ENCODE measurements at places on chromosomes 7 and 10.

- DNase-seq: no peak
Observed at GRCh38 chr7:152074673-152075072, 49.2 kb downstream of the GALNT11 start.

GRCh38 chr7:137940656-137941518 is 61.0 kb downstream of the CREB3L2 start:
- DNase-seq: no peak

DNA sequence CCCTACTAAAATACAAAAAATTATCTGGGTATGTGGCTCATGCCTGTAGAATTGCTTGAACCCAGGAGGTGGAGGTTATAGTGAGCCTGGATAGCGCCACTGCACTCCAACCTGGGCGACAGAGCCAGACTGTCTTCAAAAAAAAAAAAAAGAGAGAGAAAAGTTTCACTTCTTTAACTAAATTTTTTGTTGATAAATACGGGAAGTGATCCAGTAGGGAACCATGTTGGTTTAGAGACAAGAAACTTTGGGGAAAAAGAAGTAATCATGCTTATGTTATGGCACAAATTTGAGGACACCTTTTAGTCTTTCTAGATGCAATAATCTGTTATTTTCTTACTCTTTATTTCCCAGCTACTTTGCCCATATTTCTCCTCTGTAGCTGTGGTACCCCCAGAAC is 309.7 kb downstream of the TYW1 start:
- no peak for DNase-seq

GRCh38 chr7:33958104-33958503 is 52.8 kb downstream of the BMPER start:
- no peak for DNase-seq

- DNase-seq: no peak
Observed at GRCh38 chr10:33559105-33559504, 224.6 kb upstream of the NRP1 start.

DNA sequence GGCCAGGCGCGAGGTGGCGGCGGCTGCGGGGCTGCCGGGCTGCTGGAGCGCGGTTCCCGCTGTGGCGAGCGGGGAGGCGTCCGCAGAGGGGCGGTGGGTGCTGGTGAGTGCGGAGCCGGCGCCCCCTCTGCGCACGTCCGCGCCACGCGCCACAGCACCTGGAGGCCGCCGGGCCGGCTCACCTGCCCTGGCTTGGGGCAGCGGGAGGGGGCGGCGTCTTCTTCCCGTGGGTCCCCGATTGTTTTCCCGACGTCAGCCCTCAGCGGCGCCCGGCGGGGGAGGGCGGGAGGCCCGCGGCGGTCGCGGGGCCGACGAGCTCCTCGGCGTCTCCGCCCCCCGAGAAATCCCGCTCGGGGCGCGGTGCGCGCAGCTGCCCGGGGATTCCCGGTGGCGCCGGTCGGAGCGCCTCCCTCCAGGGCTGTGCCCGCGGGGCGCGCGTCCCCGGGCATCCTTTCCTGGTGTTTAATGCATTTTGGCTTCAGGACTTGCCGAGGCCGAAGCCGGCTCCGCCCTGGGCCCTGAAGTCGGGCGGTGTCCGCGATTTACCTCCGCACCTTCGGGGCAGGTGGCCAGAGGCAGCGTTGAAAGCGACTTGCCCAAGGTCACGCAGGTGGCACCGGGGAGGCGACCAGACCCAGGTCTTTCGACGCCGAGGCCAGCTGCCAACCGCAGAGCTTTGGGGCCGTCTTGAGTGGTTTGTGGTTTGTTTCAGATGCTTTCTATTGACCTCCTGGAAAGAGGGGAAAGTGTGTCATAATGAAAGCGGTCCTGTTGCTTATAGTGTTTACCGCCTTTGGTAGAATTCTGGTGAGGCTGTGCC is 561 bp downstream of the PLEKHA1 start:
- peak; percentile 77 for DNase-seq

GRCh38 chr7:147742301-147742700 is 848.3 kb upstream of the C7orf33 start:
- DNase-seq: no peak

GRCh38 chr10:50563906-50564305 is 59.9 kb downstream of the SGMS1 start:
- DNase-seq: no peak

DNA sequence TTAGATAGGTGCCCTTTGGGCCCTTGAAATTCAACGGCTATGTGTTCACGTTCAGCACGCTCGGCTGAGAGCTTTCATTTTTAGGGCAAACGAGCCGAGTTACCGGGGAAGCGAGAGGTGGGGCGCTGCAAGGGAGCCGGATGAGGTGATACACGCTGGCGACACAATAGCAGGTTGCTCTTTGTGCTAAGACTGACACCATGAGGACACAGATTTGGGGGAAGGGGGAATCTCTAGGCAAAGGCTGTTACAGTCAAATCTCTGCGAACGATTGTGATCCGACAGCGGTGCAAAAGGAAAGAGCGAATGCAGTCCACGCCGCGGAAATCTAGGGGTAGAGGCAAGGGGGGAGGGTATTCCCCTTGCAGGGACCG is 667 bp downstream of the KLLN start:
- no peak for DNase-seq

DNA sequence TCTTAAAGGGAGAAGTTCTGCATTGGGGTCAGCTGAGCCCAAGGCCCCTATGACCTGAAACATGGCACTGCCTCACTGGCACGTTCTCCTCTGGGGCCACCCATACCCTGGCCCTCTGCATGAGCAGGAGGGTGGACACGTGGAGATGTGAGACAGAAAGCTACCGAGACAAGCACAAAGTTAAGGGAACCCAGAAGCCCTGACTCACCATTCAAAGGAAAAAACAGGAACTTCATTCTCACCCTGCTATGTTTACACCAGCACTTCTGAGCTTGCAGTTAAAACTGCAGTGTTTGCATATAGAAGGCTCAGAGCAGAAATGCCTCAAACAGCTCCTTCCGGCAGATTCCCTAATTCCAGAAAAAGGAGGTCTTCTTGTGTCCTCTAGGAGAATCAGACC is 41.7 kb downstream of the DENND11 start:
- no peak for DNase-seq

DNA sequence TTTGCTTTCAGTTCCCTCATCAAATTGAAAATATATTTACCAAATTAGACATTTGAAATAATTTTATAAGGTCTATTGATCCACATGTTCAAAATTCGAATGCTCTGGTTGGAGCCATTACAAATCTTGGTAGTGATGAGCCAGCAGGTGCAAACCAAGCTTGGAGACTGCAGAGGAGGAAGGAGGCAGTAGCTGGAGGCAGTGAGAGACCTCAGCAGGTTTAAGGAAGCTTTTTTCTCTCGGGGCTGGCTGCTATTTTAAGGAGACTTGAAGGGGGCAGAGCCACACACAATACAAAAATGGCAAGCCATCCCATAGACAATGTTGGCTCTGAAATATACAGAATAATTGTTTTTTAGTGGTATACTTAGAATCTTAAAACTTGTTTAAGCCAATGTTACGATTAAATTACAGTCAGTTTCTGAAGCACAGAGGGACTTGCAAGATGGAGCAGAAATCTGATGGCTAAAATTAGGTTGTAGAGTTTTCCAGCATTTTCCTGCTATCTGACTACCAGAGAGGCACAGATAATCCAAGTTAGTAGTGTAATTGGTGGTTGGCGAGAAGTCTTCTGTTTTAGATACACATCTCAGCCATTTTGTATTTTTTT is 185.8 kb downstream of the SNX10 start:
- no peak for DNase-seq

- no peak for DNase-seq
Observed at GRCh38 chr10:17883621-17884020, 68.1 kb upstream of the SLC39A12 start.

- DNase-seq: peak; percentile 38
Observed at GRCh38 chr7:107661081-107661864, 645 bp downstream of the SLC26A4 start.

DNA sequence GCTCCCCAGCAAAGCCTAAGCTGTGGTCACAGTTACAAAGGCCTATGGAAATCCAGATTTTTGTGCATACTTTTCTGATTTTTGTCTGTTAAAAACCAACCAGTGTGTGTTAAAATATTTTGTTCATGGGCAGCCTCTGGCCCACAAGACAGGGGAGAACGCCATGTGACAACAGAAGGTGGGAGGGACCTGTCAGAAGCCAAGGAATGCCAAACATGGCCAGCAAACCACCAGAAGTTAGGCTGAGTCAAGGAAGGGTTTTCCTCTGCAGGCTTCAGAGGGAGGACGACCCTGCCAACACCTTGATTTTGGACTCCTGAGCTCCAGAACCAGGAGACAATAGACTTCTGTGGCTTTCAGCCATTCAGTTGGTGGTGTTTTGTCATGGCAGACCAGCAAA is 127.3 kb downstream of the CUL2 start:
- DNase-seq: no peak

GRCh38 chr10:15118615-15119014 is 21.5 kb downstream of the RPP38 start:
- DNase-seq: no peak

DNA sequence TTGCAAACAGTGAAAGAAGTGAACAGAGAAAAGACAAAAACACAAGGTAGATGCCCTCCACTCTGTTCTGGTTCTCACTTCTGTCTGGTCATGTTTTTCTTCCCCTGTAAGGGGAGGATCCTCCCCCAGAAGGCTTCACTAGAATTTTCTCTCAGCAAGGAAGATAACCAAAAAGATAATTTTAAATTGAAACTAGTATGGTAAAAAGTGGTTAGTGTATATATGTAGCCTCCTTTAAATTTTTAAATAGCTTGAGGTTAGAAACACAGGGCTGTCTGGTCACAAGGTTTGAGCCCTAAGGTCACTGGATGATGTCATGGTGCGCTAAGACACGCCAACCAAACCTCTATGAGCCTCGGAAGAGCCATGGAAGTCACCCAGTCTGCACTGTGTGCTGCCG is 5.6 kb upstream of the PKD1L1 start:
- DNase-seq: no peak

- DNase-seq: no peak
Observed at GRCh38 chr7:77935652-77936348, 137.2 kb downstream of the PHTF2 start.

- no peak for DNase-seq
Observed at GRCh38 chr7:157517782-157518513, 181.1 kb downstream of the DNAJB6 start.

DNA sequence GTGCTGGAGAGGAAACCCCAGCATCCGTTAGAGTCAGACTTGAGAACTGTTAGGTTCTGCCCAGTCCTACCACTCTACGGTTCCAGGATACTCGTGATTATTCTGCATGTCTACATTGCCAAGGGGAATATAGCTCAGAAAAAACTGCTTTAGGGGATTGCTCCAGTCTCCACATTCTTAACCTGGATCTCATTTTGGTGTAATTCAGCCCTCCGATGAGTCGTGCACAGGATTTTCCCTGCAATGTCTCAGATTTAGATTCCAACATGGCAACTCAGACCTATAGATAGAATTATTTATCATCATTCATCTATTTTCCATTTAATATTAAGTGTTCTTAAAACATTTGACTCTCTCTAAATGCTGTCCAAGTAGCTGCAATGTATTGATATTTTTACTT is 121.1 kb upstream of the ZEB1 start:
- no peak for DNase-seq

DNA sequence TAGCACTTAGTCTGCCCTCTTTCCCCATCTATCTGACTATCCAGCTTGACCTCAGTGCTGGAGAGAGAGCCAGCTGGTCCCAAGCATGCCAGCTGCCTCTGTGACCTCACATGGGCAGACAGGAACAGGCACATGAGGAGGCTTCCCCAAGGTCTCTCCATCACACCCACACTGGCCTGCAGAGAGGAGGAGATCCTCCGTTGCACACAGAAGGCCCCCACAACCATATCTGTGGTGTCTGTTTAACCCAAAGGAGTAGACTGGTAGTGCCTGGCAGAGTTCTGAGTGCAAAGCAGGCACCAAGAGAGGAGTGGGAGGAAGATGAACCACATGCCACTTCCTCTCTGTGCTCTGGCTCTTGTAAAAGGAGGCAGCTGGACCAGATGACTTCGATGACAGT is 4.8 kb upstream of the ANK3 start:
- no peak for DNase-seq

DNA sequence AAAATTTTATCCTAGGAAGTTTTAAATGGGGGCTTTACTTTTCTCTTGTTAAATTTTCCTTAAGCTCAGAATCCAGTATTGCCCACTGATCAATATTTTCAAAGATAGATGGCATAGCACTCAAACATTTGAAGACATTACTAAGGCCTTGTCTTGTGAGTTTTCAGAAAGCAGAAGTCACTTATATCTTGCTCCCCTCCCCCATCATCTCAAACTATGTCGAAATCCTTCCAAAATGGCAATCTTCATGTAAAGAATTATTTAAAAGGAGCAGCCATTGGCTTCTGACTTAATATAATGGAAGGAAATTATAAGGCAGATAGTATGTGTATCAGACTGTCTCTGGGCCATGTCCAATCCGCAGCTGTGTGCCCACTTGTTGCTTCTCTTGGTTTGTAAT is 553.5 kb upstream of the C7orf33 start:
- no peak for DNase-seq

- no peak for DNase-seq
Observed at GRCh38 chr7:92888-93672, 99.3 kb upstream of the FAM20C start.

GRCh38 chr10:124707551-124707950 is 36.6 kb downstream of the FAM53B start:
- no peak for DNase-seq

Data from activated naive CD8-positive, alpha-beta T cell treated with anti-CD3 and anti-CD28 coated beads, Interleukin-2, amount 50 U/mL, for 24 hours (primary cell).